ENCODE measurements at places on chromosomes 16 and 17. TPM values are rescaled to one million over a fixed set of nuclear protein-coding genes. Genes with fewer than 3 reads are reported as not detected.

TOX3 gene
- 0.49 TPM for total RNA-seq

IFT20 gene
- 41.8 TPM for total RNA-seq

ARL4D gene
- 16.4 TPM for total RNA-seq

ZCCHC14 gene
- total RNA-seq: 16.9 TPM

SLC13A2 gene
- 0.20 TPM for total RNA-seq

P2RX5 gene
- 1.5 TPM for total RNA-seq

SPNS2 gene
- total RNA-seq: 24.1 TPM

SLC38A8 gene
- total RNA-seq: not detected

CACNG1 gene
- total RNA-seq: 5.4 TPM

TMEM100 gene
- 21.2 TPM for total RNA-seq

GRCh38 chr17:4591529-4591928 is 7.2 kb downstream of the SMTNL2 start:
- no peak for DNase-seq

- no peak for DNase-seq
Observed at GRCh38 chr17:82583720-82584234, 64.2 kb downstream of the FOXK2 start.

DNA sequence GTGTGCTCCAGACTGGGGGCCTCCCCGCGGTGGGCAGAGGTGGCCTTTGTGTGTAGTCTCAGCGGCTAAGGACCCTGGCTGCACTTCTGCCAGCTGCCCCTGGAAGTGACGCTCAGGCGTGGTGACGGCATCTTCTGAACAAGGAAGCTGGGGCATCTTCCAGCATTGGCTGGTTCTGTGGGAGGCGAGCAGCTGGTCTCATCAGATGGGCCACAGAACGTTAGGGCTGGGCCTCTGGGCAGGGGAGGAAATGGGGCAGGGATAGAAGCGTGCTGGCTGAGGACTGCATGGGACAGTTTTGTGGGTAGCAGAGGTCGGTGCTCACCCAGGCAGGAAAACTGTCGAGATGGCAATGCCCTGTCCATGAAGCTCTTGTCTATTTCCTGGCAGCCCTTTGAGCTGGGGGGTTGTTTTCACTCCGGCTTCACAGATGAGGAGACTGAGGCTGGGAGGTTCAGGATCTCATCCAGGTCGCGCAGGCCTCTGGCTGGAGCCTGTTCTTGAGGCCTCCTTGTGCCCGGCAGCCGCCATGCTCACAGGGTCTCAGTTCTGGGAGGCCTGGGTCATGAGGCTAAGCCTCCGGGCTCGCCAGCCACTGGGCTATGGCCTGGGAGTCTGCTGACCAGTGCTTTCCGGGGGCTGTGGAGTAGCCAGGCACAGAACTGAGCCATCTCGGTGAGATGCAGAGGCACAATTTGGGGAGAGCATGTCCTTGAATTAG is 16.3 kb downstream of the IRF8 start:
- DNase-seq: no peak

GRCh38 chr16:89200124-89200849 is at the start of gene SLC22A31:
TSS of gene SLC22A31 (minus strand) at chr16:89200537. CDS start at chr16:89200501, 36 bp downstream.
- DNase-seq: no peak

DNA sequence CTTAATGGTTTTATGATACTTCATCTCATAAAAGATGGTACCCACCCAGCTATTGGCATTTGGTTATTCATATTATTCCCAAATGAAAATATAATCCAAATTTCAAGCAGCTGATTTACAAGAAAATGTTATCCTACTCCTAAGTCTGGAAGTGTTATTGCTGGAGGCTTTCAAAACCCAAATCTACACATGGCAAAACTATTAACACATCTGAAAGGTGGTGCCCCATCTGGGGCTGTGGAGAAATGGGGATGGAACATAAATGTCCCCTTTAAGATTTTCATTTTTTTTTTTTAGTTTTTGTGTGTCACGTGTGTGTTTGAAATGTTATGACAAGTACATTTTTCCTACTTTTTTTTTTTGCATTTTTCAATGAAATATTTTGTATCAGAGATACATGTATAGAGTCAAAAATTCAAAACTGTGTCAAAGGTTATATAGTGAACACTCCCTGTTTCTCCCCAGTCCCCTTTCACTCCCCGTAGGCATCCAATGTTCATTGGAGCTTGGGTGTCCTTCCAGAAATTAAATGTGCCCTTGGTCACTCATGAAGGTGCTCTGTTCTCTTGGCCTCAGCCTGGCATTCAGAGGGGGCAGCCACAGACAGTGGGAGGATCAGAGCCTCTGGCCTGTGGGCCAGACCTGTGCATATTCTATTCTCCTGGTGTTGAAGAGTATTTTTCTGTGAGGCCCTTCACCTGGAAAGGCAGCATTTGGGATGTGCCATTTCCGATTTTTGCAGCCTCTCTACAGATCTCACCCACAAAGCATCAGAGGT is 79.1 kb downstream of the CLEC16A start:
- DNase-seq: no peak

- peak; percentile 50 for DNase-seq
Observed at GRCh38 chr17:8225813-8226535, 15.6 kb upstream of the AURKB start.

DNA sequence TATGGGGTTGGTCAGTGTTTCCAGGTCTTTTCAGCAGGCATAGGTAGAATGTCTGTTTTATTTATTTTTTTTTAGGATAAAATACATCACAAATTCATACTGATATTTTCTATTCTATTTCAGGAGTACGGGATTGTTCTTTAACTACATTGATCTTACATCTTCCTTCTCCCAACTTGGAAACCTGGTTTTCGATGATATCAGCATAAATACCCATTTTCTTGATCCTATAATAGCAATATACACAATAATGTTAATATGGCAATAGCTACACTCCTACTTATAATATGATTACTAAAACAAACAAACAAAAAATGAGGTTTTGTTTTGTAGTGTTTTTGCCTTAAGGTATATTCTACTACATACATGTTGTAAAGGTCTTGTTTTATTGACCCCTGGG is 962.4 kb upstream of the GOT2 start:
- no peak for DNase-seq

DNA sequence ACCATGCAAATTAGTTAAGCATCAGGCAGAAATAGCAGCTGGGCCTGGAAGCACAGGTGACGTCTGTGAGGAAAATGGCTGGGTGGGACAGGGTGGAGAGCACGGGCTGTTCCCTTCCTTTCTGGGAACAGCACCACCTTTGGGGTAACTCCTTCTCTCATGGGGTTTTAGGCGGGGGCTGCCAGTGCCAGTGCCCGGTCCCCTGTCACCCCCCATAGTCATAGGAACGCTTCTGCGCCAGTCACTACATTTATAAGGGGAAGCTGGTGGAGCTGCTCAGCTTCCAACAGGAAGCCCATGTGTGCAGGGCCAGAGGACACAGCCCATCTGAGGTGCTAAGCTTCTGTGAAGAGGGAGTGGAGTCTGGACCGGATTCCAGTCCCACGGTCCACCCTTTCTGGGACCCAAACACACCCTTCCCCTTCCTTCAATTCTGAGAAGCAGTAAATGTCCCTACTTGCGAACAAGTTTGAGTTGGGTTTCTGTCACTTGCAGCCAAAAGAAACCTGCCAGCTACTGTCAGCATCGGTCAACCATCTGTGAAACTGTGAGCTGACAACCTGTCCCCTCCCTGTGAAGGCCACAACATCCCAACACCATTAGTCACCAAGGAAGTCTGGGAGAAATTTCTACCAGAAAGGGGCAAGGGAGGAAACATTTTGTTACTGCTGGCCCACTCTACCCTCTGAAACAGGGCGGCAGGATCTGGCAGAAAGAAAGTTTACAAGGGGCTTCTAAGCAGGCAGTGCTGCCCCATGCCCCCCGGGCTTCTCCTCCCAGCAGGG is 86.0 kb upstream of the AMZ2 start:
- no peak for DNase-seq

DNA sequence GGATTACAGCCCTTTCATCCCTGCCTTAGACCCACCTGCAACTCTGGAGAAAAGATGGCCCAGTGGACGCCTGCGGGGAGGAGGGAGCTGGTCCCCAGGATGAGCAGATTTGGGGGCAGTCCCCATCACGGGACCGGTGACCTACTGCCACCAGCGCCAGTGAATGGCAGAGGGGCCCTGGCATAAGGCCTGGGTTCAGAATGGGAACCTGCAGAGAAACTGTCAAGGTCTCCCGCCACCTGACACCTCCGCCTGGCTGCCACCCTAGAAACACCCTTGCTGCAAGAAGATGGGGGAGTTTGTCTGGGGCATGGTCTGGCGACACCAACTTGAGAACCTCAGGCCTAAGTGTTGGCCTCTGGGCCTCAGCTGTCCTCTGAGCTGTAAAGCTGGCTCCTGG is 335.7 kb downstream of the SEC14L1 start:
- DNase-seq: no peak

DNA sequence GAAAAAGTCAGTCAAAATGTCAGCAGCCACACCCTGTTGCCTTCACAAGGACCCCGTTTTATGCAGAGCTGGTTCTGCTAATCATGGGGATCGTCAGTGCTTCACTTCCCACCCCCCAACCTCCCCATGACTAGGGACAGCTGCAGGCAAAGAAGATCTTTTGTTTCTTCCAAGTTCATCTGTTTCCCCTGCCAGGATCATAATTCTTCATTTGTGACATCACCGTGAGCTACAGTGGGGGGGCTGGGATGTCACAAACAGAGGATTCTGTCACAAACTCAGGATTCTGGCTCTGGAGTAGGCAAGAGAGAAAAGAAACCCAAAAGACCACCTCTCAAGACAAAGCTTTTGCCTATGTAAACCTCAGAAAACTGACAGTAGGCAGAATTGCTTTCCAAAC is 24.7 kb downstream of the DNAJC7 start:
- DNase-seq: peak; percentile 17

- peak; percentile 40 for DNase-seq
Observed at GRCh38 chr17:42720996-42721583, 23.8 kb downstream of the EZH1 start.

DNA sequence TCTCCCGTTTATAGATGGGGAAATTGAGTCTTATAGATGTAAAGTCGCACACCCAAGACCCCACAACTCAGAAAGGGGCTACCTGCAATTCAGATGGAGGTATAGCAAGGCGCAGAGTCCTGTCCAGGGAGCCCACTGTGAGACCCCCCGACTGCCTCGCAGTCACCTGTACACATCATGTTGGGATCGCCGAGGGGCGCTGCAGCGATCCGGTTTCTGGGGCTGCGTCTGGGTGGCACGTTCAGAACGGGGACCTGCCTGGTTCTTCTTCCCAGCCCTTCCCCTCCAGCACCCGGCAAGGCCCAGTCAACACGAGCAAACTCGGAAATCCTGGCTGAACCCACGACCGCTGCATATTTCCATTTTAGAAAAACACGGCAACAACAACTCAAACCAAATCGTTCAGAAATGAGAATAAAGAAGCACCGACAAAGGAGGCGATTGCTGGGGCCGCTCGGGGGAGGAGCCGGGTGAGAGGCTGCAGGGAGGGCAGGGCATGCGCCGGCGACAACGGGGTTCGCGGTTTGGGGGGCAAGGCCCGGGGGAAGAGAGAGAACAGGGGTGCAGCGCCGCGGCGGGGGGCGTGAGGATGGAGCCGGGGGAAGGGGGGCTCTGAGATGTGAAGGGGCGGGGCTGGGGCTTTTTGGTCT is 643 bp downstream of the HSDL1 start:
- DNase-seq: no peak

GRCh38 chr17:57578608-57579225 is 166.4 kb downstream of the CCDC182 start:
- DNase-seq: peak; percentile 23

DNA sequence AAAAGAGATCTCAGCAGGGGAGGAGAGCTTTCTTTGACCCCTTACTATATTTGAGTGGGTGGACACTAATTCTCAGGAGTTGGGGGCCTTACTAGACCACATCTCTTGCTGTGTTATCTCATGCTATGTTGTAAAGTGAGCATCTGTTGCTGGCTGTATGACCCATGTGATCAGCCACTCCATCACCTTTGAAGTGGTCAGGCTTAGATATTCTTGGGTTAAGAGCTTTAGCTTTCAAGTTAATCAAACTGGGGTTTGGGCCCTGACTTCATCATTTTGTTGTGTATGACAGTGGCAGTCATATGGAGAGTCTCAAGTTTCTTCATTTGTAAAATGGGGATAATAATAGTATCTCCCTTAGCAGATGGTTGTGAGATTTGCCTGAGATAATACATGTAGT is 201.1 kb downstream of the FTO start:
- DNase-seq: no peak

DNA sequence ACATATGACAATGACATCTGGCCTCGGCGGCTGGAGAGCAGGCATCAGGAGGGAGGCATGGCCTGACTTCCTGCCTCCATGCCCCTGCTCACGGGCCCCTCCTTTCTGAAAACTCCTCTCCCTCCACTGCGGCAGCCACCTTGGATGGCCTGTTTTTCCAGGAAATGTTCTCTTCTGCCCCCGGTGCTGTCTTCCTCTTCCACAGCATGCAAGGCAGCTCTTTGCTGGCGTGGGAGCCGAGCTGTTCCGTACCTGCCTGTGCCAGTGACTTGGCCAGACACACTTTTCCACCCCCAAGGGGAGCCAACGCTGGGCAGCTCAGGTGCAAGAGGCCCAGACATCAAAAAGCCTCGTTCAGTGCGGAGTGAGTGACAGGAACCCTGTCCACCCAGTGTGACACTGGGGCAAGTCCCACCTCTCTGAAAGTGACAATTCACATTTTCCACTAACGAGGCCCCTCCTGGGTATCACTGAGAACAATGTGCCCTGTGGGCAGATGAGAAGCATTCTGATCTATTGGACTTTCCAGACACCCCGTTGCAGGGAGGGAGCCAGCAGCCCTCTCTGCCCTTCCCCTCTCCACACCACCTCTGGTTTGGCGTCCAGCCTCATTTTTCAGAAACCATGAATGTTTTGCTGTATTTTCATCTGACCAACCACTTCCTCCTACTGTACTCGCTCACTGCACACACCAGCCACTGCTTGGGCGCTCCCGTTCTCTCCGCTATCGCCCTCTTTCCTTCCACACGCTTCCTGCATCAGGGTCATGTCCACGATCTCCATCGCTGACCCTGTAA is 31.2 kb downstream of the NSMCE1 start:
- peak; percentile 31 for DNase-seq

GRCh38 chr17:35849469-35850348 is 19.0 kb downstream of the HEATR9 start:
- no peak for DNase-seq

DNA sequence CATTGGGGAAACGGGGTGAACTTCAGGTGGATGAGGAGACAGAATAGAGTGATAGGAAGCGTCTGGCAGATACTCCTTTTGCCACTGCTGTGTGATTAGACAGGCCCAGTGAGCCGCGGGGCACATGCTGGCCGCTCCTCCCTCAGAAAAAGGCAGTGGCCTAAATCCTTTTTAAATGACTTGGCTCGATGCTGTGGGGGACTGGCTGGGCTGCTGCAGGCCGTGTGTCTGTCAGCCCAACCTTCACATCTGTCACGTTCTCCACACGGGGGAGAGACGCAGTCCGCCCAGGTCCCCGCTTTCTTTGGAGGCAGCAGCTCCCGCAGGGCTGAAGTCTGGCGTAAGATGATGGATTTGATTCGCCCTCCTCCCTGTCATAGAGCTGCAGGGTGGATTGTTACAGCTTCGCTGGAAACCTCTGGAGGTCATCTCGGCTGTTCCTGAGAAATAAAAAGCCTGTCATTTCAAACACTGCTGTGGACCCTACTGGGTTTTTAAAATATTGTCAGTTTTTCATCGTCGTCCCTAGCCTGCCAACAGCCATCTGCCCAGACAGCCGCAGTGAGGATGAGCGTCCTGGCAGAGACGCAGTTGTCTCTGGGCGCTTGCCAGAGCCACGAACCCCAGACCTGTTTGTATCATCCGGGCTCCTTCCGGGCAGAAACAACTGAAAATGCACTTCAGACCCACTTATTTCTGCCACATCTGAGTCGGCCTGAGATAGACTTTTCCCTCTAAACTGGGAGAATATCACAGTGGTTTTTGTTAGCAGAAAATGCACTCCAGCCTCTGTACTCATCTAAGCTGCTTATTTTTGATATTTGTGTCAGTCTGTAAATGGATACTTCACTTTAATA is 7.0 kb upstream of the TMEM235 start:
- no peak for DNase-seq

GRCh38 chr16:3623642-3624041 is 12.2 kb upstream of the SLX4 start:
- DNase-seq: no peak
